Body of pancreas (tissue), 4 donors: ENCODE measurements at places on chromosomes 6 and 20. TPM values are rescaled to one million over a fixed set of nuclear protein-coding genes. Genes with fewer than 3 reads are reported as not detected.

Gene TGM3
- not detected for total RNA-seq

DNA sequence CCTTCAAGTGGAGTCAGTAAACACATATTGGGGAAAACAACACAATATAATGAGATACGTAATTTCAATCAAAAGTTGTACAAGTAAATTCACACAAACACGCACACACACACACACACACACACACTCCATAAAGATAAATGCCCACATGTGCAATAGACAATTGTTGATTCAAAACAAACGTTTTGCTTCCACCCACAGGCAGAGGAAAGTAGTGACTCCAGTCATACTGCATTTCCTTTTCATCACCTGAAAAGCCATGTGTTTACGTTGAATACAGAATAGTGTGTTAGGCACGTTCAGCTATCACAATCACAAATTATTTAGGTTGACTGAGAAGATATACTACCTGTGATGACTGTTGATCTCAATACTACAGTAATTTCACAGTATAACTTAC lies 443.8 kb upstream of the MANEA start:
- H3K27ac ChIP-seq = no peak overlapping the region
- no peaks in the 10 kb centered on the region for H3K4me1 ChIP-seq
- no peaks in the 10 kb centered on the region for H3K27me3 ChIP-seq
- no peak overlapping the region for H3K4me3 ChIP-seq

- H3K36me3 ChIP-seq = no peaks in the 10 kb centered on the region
- no peak overlapping the region for H3K4me3 ChIP-seq
Observed at GRCh38 chr6:90818163-90818562, 231.3 kb upstream of the MAP3K7 start.

GRCh38 chr6:69894578-69895347 lies 28.4 kb downstream of the COL19A1 start:
- no peak overlapping the region for H3K27ac ChIP-seq
- no peaks in the 10 kb centered on the region for H3K4me1 ChIP-seq
- H3K27me3 ChIP-seq = no peaks in the 10 kb centered on the region
- DNase-seq = no peak
- H3K4me3 ChIP-seq = no peak overlapping the region

GRCh38 chr6:157194110-157194509 lies 129.2 kb downstream of the TMEM242 start:
- no peak overlapping the region for H3K27ac ChIP-seq
- no peaks in the 10 kb centered on the region for H3K27me3 ChIP-seq
- H3K4me1 ChIP-seq = peaks cover 26% of the 10 kb centered on the region
- no peak for DNase-seq
- H3K4me3 ChIP-seq = no peak overlapping the region

DNA sequence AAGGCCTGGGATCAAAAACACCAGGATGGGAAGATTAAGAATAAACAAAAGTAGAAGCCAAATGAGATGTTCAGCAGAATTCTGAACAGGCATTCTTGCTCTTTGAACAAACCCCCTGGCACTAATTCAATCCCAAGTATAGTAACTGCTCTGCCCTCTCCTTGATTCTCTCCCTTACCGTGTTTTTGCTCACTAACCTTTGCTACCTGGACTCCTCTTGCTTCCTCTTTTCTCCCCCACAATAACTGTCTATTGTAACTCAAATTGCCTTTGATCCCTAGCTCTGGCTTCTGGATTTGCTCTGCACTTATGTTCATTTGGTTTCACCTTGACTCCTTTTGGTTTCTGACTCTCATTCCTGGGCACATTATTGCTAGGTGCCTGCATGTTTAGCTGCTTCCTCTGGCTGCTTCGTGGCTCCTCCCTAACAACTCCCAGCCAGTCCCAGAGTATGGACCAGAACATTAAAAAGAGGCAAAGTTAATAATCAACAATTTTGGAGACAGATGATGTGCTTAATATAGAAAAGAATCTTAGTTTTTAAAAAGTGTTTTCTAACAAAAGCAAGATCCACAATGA lies 65.4 kb upstream of the PHIP start:
- no peaks in the 10 kb centered on the region for H3K36me3 ChIP-seq
- no peak overlapping the region for H3K27ac ChIP-seq
- no peak for DNase-seq

DNA sequence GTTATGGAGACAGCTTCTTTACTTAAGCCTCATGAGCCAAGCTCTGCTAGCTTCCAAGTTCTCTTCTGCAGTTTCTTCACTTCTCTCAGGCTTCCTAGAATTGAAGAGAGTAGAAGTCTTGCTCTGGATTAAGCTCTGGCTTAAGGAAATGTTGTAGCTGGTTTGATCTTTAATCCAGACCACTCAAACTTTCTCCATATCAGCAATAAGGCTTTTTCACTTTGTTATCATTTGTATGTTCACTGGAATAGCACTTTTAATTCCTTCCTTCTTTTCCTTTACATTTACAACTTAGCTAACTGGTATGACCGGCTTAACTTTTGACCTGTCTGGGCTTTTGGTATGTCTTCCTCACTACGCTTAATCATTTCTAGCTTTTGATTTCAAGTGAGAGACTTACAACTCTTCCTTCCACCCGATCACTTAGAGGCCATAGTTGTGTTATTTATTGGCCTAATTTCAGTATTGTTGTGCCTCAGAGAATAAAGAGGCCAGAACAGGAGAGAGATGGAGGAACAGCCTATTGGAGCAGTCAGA lies 236.6 kb upstream of the BMP2 start:
- no peak overlapping the region for H3K27ac ChIP-seq
- no peak for DNase-seq
- H3K27me3 ChIP-seq = no peaks in the 10 kb centered on the region
- H3K4me1 ChIP-seq = no peaks in the 10 kb centered on the region

Gene EBF4
- 13.0 TPM for total RNA-seq

- H3K36me3 ChIP-seq = no peaks in the 10 kb centered on the region
- no peaks in the 10 kb centered on the region for H3K27me3 ChIP-seq
- no peak for DNase-seq
- H3K27ac ChIP-seq = no peak overlapping the region
- H3K4me1 ChIP-seq = no peaks in the 10 kb centered on the region
Observed at GRCh38 chr6:119026822-119027221, 51.6 kb downstream of the FAM184A start.

DNA sequence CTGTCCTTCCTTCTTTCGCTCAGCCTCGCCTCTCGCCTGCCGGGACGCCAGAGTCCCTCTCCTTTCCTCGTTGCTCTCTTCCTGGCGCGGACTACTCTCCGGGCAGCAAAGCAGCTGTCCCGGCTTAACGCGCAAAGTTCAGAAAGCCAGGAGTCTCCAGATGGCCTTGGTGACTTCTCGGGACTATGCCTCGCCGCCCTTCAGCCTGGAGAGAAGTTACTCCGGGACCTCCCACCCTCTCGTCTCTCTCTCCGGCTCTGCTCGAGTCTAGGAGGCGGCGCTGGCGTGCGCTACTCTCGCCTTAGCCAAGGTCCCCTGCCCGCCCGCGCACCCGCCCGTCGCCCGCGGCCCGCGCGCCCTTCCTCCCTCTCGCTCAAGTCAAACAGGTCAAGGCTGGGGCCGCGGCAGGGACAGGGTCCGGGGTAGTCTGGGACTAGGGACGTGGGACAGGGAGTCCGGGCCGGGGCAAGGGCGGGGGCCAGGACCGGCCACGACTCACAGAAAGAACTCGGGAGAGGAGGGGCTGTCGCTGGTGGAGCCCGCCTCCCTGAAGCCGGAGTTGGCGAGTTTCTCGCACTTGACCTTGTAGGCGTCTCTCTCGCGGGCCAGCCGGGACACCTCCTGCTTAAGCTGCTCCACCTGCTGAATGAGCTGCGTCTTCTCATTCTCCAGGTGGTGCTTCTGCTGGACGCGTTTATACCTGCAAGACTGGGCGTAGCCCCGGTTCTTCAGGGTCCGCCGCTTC lies 1.5 kb downstream of the MAFB start:
- peak overlapping the region; percentile 20 for H3K4me3 ChIP-seq
- DNase-seq = peak; percentile 70
- no peaks in the 10 kb centered on the region for H3K36me3 ChIP-seq
- peaks cover 27% of the 10 kb centered on the region for H3K4me1 ChIP-seq
- H3K27me3 ChIP-seq = no peaks in the 10 kb centered on the region
- H3K27ac ChIP-seq = peak overlapping the region; percentile 97

Gene HIVEP2
- total RNA-seq = 16.5 TPM

- peaks cover 6% of the 10 kb centered on the region for H3K4me1 ChIP-seq
- no peak overlapping the region for H3K27ac ChIP-seq
- no peak overlapping the region for H3K4me3 ChIP-seq
- no peak for DNase-seq
Observed at GRCh38 chr20:46130534-46130933, 12.4 kb downstream of the CD40 start.

DNA sequence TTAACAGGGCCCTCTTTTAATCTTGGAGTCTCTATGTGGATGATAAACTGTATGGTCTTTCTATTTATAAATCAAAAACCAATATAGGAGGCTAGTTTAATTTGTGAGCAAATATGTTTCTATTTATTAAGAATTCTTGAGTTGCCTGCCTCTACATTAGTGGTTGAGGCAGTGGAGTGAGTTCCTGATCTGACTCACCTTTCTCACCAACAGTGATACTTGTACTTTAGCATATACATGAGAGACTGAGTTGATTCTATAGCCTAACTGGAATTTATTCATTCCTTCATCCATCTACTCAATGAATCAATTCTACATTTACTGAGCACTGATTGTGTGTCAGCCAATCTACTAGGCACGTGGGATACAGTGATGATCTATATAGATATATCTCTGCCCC lies 126.9 kb downstream of the TRMT11 start:
- no peaks in the 10 kb centered on the region for H3K36me3 ChIP-seq
- no peak overlapping the region for H3K4me3 ChIP-seq
- no peaks in the 10 kb centered on the region for H3K4me1 ChIP-seq
- no peak overlapping the region for H3K27ac ChIP-seq

Gene HRH3
- total RNA-seq = not detected

DNA sequence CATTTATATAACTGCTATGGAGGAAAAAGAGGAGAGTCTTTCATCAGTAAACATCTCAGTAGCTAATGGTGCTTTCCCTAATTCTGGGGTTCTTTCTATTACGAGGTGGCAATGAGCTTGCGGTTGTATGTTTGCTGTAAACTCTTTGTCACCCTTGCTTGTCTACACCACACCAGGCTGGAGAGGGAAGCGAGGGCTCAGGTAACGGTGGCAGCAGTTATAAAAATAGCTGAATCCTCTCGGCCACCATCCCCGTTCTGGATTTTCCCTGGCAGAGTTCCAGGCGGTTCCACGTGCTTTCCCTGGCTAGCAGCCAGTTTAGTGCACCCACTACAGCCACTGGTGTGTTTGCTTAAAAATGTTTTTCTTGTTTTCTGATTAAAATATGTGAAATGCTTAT lies 39.0 kb downstream of the MAS1 start:
- H3K4me3 ChIP-seq = no peak overlapping the region
- DNase-seq = peak; percentile 55
- peaks cover 25% of the 10 kb centered on the region for H3K4me1 ChIP-seq
- H3K27ac ChIP-seq = no peak overlapping the region
- H3K36me3 ChIP-seq = no peaks in the 10 kb centered on the region

Gene CRISP3
- 6.0 TPM for total RNA-seq

Gene MCCD1
- total RNA-seq = not detected

- peak; percentile 95 for DNase-seq
- peaks cover 52% of the 10 kb centered on the region for H3K4me1 ChIP-seq
- H3K36me3 ChIP-seq = no peaks in the 10 kb centered on the region
Observed at GRCh38 chr6:43823879-43824702, 54.1 kb downstream of the VEGFA start.

GRCh38 chr20:17866234-17867001 lies 102.2 kb downstream of the SNX5 start:
- no peaks in the 10 kb centered on the region for H3K27me3 ChIP-seq
- no peaks in the 10 kb centered on the region for H3K36me3 ChIP-seq
- DNase-seq = no peak
- no peak overlapping the region for H3K4me3 ChIP-seq
- H3K27ac ChIP-seq = no peak overlapping the region

DNA sequence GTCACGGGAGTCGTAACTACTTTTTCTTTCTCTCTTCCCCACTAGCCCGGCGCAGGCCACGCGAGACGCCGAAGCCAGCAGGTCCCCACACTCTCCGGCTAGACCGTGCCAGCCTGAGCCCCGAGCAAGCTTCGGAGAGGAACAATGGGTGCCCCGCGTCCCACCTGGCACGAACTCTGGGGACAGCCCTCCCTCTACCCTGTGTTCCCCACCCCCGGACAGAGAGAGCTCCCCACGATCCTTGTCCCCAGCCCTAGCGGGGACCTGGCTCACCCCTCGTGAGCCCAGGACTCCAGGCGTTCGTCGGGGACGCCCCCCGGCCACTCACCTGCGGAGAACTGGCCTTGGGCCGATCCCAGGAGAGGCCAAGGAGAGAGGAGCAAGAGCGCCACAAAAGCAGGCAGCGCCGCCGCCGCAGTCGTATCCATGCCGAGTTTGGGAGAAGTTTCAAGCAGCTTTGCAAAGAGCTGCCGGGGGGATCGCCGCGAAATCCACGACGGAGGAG lies 416 bp downstream of the PTPRK start:
- no peaks in the 10 kb centered on the region for H3K36me3 ChIP-seq
- H3K27me3 ChIP-seq = no peaks in the 10 kb centered on the region
- H3K27ac ChIP-seq = peak overlapping the region; percentile 99
- peak overlapping the region; percentile 76 for H3K4me3 ChIP-seq
- peak; percentile 71 for DNase-seq
- H3K4me1 ChIP-seq = peaks cover 48% of the 10 kb centered on the region

GRCh38 chr6:43377710-43378229 lies 8.3 kb upstream of the ZNF318 start:
- no peak overlapping the region for H3K4me3 ChIP-seq
- peaks cover 22% of the 10 kb centered on the region for H3K4me1 ChIP-seq
- H3K27ac ChIP-seq = peak overlapping the region; percentile 26
- no peak for DNase-seq
- H3K27me3 ChIP-seq = no peaks in the 10 kb centered on the region

Gene LCA5
- 7.8 TPM for total RNA-seq

Gene SIRPA
- total RNA-seq = 15.0 TPM

Gene GGTLC1
- 3.4 TPM for total RNA-seq

DNA sequence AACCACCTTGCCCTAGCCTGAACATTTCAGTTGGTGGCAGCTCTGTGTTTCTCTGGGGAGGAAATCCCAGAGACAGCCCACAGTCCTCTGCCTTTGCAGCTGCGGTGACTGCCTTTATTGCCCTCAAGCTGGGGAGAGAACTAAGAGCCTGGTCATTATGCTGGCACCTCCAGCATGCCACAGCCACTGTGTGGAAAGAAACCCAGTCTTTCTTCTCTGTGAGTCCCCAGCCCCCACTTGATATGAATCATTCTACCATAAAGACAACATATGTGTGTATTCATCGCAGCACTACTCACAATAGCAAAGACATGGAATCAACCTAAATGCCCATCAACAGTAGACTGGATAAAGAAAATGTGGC lies 82.3 kb upstream of the RNF217 start:
- no peaks in the 10 kb centered on the region for H3K36me3 ChIP-seq
- no peak for DNase-seq
- H3K27me3 ChIP-seq = no peaks in the 10 kb centered on the region
- no peak overlapping the region for H3K27ac ChIP-seq

- peaks cover 23% of the 10 kb centered on the region for H3K4me1 ChIP-seq
- H3K36me3 ChIP-seq = no peaks in the 10 kb centered on the region
- no peaks in the 10 kb centered on the region for H3K27me3 ChIP-seq
- peak overlapping the region; percentile 47 for H3K4me3 ChIP-seq
- DNase-seq = peak; percentile 65
Observed at GRCh38 chr6:34248198-34248726, 544 bp downstream of the SMIM29 start.
